Activated T-cell treated with anti-CD3 and anti-CD28 coated beads, Interleukin-2, amount 50 U/mL, for 72 hours (primary cell): ENCODE measurements at places on chromosomes 12 and 14.

DNA sequence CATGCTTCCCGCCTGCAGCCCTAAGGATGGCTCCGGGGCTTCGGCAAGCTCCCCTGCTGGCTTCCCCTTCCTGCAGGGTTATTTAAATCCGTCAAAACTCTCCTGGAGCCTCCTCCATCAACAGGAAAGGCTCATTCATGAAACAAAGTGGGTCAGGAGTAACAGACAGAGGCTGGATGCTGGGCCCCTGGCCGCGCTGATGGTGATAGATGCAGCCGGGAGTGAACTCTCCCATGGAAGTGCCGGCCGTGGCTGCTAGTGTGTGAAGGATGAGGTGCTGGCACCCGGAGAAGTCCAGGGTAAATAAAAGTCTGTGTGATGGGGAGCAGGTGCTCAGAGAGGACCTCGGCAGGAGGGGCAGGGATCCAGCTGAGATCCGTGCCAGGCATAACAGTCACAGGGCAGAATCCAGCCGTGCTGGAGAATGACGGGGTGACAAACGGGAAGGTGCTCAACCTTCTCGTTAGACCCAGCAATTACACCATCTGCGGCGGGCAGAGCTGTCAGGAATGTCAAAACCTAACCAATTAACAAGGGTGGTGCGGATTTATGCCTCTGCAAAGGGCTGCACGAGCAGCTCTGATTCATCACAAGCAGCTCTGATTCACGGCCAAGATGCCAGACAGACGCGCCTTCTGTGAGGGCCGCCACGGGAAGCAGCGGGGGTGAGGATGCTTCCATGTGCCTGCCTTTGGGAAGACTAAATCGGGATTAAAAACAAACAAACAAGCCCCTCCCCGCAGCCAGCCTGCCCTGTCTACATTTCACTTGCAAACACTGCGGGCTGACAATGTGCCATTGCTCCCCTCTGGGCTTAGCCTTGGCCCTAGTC lies 55.6 kb downstream of the SYNE3 start:
- no peak for DNase-seq

DNA sequence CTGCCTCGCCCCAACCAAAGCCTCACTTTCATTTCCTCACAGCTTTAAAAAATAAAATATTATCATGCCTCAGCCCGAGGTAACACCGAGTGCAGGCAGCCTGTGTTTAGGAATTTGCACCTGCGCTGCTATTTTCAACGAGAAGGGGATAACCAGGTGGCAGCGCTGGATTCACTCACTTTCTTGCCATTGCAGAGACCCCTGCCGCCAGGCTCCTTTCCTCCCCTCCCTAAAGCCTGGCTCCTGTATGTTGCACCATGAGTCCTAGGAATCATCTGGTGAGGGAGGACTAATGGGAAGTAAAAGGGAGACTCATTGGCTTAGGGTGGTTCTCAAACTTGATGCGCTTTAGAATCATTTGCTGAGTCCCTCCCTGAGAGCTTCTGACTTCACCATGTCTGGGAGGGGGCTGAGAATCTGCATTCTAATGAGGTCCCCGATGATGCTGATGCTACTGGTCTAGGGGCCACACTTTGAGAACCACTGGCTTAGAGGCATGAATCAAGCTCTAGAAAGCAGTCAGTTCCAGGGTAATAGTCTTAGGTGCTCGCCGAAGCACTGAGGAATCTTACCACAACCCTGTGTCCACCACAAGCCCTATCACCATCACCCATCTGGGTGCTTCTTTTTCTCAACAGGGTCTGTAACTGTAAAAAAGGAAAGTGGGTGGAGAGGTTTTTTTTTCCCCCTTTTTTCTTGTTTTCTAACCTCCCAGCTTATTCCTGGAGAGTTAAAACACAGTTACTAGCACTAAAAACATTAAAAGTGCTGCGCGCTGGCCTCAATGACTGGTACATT lies 83.8 kb downstream of the SLC38A1 start:
- DNase-seq, result no peak

DNA sequence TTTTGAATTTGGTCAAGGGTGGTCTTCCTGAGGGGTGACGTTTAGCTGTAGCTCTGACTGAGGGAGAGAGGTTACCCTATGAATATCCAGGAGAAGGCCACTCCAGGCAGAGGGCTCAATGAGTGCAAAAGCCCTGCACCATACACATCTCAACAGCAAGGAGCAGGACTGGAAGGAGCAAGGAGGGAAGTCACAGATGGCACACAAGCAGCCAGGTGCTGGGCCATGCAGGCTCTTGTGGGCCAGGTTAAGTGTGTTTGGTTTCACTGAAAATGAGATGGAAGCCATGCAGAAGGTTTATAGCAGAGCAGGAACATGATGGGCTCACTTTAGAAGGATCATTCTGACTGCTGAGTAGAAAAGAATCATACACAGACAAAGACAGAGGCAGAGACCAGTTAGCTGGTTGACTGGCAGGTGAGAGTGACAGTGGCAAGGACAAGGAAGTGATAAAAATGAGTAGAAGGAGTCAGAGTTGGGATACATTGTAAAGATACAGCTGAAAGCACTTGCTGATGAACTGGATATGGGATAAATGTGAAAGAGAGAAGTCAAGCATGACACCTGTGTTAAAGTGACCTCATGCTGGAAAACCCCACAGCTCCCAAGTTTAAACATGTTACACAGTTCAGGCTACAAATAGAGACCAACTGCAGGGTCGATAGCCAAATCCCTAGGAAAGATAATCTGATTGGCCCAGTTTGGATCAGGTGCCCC lies 81.2 kb downstream of the PRKD1 start:
- DNase-seq, result no peak

DNA sequence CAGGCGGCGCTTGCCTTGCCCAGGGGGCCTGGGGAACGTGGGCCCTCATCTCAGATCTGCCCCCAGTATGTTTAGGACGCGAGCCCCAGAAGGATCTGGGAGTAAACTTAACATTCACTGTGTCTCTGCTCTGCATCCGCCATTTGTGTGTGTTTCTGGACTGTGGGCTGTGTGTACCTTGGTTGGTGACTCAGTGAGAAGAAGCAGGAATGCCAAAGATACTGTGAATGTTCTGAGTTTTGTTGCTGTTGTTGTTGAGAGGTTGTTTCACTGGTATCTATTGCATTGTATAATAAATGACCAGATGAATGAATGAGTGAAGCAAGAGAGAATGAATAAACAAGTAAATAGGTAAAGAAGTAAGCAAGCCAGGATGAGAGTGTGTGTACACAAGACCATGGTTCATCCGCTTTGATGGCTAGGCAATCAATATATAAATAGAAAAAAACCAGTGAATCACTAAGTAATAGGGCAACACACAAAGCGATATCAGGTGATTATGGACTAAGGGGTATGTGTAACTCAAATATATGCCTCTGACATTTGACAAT lies 20.5 kb downstream of the MEG3 start:
- DNase-seq, result no peak

DNA sequence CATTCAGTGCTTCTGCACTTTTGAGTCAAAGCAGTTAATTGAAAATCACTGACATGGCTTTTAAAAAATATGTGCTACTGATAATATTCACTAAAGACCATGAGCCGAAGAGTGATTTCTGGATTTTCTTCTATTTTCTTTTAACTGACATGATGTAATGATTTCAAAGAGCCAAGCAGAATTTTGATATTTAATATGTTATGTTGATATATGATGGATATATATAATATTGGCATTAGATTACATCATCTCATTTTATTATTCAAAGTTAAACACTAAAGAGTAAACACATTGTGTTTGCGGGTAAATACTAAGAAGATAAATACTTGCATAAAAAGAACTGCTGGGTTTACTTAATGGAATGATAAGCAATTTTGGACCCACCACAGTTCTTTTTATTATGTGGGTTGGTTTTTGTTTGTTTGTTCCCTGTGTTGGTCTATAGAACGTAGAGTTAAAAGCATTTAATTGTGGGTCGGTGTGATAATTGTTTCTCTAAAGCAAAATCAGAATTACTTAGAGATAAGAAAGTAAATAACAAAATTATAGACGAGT lies 692 bp downstream of the SPIC start:
- no peak for DNase-seq

- peak; percentile 12 for DNase-seq
These were observed 2.0 kb downstream of the DYRK2 start for GRCh38 chr12:67650388-67651131.

DNA sequence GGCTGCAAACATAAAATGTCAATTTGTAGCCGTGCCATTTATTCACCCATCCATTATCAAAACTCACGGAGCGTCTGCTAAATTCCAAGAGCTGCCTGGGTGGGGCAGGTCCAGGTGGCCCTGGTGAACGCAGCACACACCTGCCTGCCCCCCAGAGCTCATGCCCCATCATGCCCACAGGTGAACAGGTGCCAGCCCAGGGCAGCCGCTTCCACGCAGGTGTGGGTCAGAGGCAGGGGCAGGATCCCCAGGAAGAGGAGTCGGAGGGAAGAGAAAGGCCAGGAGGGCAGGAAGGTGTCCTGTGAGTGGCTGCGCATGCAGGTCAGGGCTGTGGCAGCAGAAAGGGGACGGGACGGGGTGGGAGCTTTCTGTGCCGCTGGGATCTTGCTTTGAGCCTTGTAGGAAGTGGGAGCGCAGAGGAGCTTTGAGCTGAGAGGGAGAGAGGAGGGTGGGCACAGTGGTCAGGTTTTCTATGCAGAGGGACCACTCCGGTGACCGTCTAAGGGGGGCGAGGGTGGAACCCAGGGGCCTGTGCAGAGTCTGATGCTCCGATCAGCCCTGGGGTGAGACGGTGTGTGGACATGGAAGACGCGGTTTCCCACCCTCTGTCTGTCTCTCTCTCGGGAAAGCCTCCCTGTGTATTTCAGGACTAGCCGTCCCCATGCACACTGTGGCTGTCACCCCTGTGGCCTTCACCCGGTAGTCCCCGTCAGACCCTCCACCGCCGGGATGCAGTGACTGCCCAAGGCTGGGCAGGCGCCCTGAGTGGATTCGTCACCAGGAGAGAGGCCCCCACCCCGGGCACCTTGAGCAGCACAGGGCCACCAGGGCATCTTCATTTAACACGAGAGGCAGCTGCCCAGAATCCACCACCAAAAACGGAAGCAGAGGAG lies 26.7 kb downstream of the GALNT9 start:
- no peak for DNase-seq

DNA sequence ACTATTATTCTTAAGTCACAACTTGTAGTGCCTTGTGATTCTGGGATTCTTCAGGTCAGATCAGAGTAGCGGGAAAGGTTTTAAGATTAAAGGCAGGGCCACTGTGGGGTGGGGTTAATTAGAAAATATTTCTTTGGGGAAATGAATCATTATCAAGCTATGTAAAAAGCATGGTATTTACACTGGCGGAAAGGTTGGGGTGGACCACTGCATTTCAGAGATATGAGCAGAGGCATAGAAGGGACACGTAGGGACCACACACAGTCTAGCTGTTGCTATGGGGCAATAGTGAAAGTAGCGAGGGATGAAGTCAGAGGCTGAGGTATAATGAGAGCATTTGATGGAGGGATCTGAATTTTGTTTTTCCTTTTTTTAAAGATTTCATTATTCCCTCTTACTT lies 31.7 kb upstream of the KCNH3 start:
- no peak for DNase-seq

- DNase-seq, result no peak
These were observed 217.5 kb upstream of the LHX5 start for GRCh38 chr12:113689047-113689610.

- peak; percentile 40 for DNase-seq
These were observed 138.8 kb upstream of the WSCD2 start for GRCh38 chr12:107990325-107990724.

- DNase-seq, result no peak
These were observed 96.2 kb downstream of the FAR2 start for GRCh38 chr12:29245246-29245645.

GRCh38 chr14:26984311-26985177 lies 386.7 kb upstream of the NOVA1 start:
- DNase-seq, result peak; percentile 7

DNA sequence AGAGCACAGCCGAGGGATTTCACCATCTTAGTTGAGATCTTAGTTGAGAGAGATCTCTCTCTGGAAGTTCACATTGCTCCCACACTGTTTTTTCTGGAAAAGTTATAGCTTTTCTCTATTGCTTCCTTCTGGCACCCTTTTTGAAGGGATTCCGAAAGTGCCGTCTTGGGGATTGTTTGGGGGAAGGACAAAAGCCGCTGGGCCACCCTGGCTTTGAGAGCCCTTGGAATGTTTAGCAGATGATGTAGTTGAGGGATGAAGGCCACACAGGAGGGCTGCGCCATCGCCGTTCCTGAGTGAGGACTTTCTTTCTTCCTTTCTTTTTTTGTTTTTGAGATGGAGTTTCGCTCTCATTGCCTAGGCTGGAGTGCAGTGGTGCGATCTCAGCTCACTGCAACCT lies 17.7 kb downstream of the PLEKHG3 start:
- no peak for DNase-seq

- no peak for DNase-seq
These were observed 3.0 kb upstream of the FAM234B start for GRCh38 chr12:13041224-13041623.

GRCh38 chr14:85878874-85879273 lies 348.9 kb downstream of the FLRT2 start:
- DNase-seq, result no peak
